ENCODE measurements at places on chromosomes 3 and 15.
A peak's percentile ranks its signal among the peaks of the same experiment; 100 is the strongest.

DNA sequence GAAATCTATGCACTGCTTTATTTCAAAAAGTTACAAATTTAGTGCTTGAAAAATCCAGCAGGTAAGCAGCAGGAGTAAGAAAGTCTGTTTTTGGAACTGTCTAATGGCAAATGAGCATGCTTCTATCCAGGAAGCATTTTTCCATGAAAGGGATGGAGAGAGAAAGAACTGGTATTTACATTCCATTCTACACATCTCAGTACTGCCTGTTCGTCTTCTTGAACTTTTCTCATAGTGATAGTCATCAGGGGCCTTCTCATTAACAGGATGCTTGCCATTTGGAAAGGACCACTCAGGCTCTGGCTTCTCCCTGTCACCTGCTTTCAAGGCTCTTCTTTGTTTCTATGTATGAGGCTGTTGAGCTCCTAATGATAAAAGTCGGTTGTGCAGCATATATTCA lies 267.3 kb upstream of the IL12A start:
- DNase-seq: no peak

DNA sequence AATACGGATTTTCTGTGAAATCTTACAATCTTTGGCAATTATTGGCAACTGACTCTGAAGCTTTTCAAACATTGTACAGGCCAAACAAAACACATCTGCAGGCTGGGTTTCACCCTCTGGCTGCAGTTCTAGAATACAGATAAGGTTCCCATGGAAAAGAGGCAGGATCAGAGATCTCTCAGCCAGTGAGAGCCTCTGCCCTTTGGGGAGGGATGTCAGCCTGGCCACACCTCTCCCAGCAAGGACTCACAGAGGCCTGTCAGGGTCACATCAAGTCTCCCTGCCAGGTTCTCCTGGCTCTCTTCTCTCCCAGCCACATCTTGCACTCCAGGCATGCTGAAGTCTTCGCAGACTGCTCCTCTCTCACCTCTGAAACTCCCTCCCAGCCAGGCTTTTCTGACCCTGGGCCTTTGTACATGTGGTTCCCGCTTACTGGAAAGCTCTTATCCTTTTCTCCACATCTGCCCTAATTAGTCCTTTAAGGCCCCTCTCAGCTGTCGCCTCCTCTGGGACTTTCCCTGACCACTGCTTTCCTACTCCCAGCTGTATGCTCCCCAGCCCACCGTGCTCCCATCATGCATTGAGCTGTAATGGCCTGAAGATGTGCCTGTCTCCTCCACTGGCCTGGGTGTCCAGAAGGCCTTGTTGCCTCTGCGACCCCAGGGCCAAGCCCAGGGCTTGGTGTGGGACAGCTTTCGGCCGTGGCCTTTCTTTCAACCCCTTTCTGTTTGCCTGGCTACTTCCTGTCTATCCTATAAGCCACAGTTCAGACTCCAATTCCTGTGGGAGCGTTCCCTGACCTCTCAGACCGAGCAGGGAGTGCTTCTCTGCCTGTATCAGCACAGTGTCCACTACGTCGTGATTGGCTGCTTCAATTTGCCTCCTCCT lies 4.3 kb downstream of the RBP1 start:
- no peak for DNase-seq

DNA sequence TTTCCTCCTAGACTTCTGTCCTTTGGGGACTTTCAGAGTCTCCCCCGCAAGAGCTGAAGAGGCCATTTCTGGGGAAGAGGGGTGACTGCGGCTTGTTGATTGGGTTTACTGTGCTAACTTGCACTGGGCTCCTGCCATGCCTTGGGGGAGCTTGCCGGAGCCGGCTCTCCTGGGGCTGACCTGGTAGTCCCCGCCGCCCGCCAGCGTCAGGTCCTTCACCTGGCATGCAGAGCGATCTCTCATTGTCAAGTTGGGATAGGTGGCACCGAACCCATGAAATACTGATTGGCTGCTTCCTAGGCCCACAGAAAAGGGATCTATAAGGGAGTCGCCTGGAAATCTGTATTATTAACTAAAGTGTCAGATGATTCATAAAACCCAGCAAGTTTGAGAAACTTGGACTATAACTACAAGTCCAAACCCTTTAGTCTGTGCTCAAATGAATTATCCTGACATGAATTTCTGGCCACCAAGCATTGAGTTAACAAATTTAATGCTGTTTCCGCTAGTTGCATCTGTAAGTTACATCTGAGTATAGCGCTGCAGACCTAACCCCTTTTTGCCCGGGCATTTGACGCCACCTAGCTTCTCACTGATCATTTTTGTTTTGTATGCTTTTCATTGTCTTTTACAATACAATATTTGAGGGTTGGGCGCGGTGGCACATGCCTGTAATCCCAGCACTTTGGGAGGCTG lies 607 bp upstream of the IMP3 start:
- peak; percentile 26 for DNase-seq

- DNase-seq: peak; percentile 37
These were observed 577 bp downstream of the ZNF148 start for GRCh38 chr3:125374501-125374995.

DNA sequence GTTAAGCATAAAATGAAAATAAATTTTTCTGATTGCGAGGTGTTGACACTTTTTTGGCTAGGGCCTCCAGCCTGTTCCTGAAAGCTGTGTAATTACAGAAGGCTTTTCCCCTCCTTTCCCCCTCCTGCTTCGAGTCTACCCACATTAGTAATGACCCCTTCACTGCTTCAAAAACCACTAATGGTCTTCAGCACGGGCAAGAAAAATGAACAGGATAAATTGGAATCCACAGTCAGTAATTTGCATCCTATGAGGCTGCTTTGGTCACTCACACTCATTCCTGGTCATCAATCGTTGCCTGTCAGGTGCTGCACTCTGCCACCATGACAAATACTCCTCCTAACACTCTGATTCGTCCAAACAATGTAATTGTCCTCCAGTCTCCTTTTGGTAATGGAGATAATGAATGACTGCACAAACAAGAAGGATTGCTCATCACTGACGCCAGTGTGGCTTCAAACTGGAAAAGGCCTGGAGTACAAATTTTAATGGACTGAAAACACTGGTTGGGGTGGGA lies 148.6 kb downstream of the MEIS2 start:
- no peak for DNase-seq

DNA sequence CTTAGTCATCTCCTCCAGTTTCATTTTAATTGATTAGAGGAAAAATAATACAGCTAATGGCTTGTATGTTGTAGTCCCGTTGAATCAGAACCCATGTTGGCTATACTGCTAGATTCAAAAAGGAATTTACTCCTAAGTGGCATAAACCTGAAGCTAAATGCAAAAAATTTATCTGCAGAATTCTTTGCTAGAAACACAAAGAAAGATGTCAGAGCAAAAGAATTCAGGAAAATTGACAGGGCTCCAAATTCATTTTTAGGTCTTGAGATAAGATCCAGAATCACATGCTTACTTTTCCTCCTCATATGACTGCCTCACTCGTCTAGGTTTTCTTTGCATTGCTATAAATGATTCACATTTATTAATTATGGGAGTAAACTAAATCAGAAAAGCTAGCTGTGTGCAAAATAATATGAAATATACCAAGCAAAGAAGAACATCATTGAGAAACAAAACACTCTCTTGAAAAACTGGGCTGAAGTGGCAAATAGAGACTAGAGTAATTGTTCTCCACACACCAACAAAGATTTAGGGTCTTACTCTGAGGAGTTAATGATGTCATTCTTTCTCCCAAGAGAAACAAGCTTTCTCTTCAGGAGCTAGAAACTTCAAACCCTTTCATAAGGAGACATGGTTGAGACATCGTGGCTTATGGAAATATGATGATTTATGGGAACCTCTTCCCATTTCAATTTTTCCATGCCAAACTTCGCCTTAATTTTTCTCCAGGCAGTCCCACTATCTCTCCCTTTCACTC lies 94.8 kb upstream of the FEZF2 start:
- no peak for DNase-seq

DNA sequence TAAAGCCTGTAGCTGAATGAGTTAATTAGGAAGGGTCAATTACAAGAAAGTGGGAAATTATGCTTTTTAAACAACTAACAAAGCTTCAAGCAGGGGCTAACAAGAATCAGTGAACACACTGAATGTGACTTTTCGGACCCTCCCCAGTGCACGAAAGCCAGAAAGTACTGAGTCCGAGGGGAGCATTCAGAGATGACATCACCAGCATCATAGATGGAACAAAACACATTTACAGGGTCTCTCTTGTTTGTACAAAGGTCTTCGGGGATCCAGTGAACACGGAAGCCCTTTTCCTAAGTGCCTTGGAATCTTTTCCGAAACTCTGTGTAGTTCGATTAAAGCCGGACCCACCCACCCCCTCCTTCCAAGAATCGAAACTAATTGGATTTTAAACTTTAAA lies 829 bp downstream of the DCP1A start:
- DNase-seq: no peak

- no peak for DNase-seq
These were observed 179.1 kb upstream of the LPP start for GRCh38 chr3:187974871-187975271.

DNA sequence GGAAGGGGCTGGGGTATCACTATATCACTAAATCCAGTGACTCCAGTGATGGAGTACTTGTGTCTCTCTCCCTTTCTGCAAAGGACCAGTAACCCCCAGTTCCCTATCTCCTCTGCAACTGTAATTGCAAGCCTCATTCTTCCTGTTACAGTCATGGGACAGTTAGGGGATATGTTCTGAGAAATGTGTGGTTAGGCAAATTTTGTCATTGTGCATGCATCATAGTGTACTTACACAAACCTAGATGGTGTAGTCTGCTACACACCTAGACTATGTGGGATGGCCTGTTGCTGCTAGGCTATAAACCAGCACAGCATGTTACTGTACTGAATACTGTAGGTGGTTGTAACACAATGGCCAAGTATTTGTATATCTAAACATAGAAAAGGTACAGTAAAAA lies 2.2 kb downstream of the VPS8 start:
- peak; percentile 82 for DNase-seq

- no peak for DNase-seq
These were observed 18.0 kb upstream of the PPM1L start for GRCh38 chr3:160738048-160738447.

GRCh38 chr3:55329849-55330248 lies 157.3 kb downstream of the WNT5A start:
- no peak for DNase-seq

GRCh38 chr3:56985878-56986277 lies 74.6 kb upstream of the SPATA12 start:
- peak; percentile 60 for DNase-seq

DNA sequence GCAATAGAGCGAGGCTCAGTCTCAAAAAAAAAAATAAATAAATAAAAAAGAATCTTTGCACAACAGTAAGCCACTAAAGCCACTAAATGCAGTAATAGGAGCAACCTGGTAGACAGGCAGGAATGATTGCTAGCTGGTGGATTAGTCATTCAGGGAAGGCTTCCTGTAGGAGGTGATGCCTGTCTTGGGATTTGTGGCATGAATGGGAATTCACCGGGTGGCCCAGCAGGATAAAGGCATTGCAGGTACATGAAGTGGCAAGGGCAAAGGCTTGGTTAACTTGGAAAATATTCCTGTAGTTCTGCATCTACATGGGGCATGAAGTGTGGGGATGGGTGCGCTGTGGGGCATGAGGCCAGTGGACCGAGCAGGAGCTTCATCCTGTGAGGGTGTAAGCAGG lies 94.5 kb downstream of the IQSEC1 start:
- DNase-seq: no peak

- no peak for DNase-seq
These were observed 1.0 kb upstream of the CCR5 start for GRCh38 chr3:46369675-46370132.

DNA sequence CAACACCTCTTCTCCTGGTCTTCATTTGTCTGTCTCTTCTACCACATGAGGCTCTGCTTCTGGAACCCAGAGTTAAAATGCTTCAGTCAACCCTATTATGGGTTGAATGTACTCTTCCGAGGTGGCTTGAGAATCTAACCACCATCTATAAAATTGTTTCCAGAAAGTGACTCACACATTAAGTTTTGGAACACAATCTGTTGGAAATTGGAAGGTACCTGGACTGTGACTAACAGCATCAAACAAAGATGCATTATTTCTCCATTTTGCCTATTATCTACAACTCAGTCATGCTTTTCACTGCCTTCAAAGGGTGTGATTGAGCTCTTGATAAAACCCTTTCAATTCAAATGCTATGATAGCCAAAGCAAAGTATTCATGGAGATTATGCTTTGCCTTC lies 499.0 kb upstream of the SEMA6D start:
- no peak for DNase-seq

DNA sequence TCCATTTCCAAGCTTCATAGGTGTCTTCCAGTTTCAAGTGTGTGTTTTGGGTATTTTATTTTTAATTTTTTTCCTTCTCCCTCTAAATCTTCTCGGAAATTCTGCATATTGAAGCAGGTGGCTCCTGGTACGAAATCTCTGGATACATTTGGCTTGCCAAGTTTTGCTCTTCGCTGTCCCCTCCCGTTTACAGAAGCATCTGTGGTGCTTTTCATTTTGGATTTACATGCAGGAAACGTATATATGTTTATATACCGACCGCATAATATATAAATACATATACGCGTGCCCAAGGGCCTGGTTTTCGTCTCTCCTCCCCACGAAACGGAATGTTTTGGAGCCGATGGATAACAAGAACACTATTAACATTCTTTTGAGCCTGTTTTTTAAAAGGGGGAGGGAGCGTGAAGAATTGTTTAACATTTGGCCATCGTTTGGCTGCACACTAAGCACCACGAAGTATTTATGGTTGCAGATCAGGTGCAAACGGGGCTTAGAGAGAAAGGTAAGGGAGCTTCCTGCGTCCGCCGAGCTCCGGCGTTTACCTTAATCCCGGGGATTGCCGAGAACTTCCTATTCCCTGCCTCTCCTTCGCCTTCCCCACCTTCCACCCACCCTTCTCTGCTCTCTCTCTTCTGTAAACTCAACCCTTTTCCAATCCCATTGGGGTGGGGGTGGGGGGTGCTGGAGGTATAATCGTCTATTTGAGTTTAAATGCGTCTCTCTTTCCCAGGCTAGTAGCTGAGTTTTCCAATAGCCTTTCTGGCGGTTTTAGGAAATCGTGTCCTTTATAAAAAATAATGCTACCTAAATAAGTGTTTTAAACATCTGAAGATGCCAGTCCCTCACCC lies 1.1 kb upstream of the NLGN1 start:
- DNase-seq: no peak

DNA sequence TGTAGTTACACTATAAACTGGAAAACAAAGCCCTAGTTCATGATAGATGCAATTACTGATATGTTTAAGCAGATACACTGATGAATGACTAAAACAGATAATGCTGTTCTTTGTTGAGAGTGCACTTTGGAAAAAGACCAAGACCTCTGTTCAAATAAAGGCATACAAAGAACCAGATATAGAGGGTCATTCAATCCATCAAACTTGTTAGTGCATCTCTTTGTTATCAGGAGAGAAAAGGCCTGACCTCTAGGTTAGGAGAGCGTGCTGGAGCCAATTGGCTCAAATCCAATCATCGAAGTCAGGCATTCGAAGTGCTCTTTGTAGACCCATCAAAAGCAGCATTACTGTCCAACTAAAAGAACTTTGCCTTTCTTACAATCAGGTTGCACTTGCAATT lies 124.2 kb downstream of the TFG start:
- no peak for DNase-seq

- no peak for DNase-seq
These were observed 101.0 kb upstream of the IGSF10 start for GRCh38 chr3:151561878-151562277.

All from inflammatory macrophage (primary cell).